Posterior vena cava (tissue), 2 donors: ENCODE measurements at places on chromosomes 11 and 22. TPM values are rescaled to one million over a fixed set of nuclear protein-coding genes. Genes with fewer than 3 reads are reported as not detected.

ASRGL1 gene
- total RNA-seq, result 13.3 TPM

- no peak for DNase-seq
Measured at GRCh38 chr22:42876041-42876440, 19.0 kb upstream of the ARFGAP3 start.

GRCh38 chr11:92857407-92857806 lies 112.0 kb upstream of the MTNR1B start:
- DNase-seq, result no peak

DNA sequence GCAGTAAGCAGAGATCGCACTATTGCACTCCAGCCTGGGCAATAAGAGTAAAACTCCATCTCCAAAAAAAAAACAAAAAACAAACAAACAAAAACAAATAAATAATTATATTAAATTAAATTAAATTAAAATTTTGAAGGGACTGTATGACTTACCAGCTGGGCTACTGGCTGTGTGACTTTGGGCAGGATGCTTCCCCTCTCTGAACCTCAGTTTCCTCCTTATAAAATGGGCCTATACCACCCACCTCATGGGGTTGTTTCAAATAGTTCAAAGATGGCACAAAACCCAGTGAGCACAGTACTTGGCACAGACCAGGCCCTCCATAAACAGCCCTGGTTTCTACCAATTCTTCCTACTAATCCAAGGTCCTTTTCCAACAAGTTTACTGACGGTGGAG lies 34.9 kb downstream of the ASCC2 start:
- no peak for DNase-seq

DNA sequence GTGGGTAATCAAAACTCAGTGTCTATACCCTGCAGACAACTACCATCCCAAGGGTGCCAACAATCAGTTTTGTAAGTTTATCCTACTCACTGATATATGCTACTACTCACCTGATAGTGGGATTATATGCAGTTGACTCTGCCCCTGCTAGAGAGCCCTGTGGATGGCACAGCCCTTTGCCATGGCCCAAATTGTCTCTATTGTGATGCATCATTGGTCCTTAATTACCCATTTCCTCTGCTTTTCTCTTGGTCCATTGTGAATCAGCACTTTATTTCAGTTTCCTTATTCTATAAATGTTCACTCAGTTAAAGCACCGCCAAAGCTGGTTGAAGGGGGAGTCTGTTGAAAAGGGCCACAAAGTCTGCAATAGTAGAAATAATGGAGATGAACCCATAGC lies 42.3 kb downstream of the PLAAT5 start:
- DNase-seq, result no peak
